Fibroblast of skin of scalp (primary cell): ENCODE measurements at places on chromosomes 4 and X.

DNA sequence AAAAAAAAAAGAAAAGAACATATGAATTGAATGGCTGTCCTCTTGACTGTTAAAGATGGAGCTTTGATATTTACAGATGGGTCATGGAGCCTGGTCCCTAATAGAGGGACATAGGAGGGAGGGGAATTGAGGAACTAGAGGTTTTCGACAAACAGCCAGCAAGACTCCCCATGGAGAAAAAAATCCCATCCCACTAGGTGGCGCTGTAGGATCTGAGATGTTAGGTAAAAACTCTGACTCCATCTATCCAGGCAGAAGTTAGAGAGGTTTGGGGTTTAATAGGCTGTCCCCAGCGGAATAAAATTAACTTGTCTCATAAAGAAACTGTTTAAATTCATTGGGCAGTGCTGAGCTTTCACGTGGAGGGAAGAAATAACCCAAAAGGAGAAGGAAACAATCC, 45.9 kb downstream of the HMGB2 start:
- peak; percentile 59 for DNase-seq

- peak; percentile 26 for DNase-seq
These were observed 35.7 kb upstream of the APLN start for GRCh38 chrX:129690435-129690834.

DNA sequence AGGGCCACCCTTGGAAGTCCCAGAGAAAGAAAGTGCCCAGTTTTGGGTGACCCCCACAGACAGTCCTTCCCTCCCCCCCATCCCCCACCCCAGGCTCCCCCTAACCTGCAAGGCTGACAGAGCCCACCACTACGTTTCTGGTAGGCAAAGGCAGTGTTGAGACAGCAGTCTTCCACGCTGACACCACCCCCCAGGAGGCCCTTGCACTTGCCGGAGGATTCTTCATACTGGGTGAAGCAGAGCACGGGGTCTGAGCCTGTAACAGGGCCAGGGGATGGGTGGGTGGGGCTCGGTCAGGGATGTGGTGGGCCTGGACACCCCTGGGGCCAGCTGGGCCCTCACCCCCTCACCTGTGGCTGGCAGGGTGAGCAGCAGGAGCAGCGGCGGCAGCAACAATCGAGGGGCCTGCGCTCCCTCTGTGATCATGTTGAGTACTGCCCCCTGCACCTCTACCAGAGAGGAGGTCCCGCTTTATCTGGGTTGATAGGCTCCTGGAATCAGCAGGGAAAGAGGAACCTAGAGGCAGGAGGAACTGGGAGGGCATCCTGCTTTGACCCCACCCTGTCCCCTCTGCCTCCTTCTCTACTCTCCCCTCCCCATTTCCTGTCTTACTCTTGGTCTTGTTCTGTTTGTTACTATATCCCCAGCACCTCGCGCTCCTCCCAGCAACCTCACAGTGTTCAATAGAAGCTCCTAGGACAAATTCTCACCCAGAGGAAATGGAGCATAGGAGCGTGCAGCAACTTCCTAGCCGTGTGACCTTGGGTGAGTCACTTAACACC, at the start of gene CFP:
Gene CFP, minus strand, starts transcription at position 512 of the 782 bp plus-strand sequence. Its CDS starts 86 bp downstream, at position 426.
- no peak for DNase-seq

GRCh38 chr4:148062301-148062950, 330.5 kb downstream of the ARHGAP10 start:
- no peak for DNase-seq

- no peak for DNase-seq
These were observed 218.5 kb downstream of the COL25A1 start for GRCh38 chr4:109083911-109084310.

GRCh38 chrX:114101081-114101480, 482.8 kb upstream of the HTR2C start:
- DNase-seq = no peak

- peak; percentile 93 for DNase-seq
These were observed 107.5 kb upstream of the ACSL4 start for GRCh38 chrX:109840585-109840984.

DNA sequence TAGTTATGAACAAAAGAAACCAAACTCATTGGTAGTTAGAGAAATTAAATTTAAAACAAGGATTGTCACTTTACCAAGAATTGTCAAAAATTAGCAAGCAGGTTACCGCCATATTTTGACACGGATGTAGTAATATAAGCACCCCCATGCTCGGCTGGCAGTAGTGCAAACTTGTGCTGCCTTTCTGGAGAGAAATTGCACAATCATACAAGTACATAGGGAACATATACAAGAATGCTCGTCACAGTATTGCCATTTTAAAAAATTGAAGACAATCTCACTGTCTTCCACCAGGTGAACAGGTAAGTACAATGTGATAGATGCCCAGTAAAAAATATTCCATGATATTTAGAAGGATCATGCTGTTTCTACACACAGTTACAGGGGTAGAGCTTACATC, 55.6 kb upstream of the SLC39A8 start:
- no peak for DNase-seq

DNA sequence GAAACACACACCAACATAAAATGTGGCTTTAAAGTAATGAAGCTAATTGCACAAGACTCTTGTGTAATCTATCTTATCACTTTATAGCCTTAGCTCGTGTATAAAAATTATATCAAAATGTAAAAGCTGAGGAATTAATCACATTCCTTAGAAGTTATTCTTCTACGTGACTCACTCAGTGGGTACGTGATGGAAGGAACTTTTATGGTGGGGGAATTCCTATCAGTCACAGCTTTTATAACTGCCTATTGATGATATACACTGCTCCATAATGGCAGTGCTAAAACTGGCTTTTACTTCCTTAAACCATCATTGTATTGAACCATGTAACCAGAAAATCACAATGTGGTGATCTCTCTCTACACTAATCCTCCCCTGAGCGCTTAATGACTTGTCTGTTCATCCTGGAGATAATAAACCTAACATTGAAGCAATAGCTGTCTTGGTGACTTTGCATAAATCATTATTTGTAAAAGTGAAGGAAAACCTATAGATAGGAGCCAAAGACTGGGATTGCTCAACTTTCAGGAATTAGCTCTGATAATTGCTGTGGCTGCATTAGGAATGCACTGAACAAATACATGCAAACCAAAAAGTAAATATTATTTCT, 276.7 kb downstream of the GBA3 start:
- peak; percentile 78 for DNase-seq
